ENCODE measurements at places on chromosomes 1 and 21.

DNA sequence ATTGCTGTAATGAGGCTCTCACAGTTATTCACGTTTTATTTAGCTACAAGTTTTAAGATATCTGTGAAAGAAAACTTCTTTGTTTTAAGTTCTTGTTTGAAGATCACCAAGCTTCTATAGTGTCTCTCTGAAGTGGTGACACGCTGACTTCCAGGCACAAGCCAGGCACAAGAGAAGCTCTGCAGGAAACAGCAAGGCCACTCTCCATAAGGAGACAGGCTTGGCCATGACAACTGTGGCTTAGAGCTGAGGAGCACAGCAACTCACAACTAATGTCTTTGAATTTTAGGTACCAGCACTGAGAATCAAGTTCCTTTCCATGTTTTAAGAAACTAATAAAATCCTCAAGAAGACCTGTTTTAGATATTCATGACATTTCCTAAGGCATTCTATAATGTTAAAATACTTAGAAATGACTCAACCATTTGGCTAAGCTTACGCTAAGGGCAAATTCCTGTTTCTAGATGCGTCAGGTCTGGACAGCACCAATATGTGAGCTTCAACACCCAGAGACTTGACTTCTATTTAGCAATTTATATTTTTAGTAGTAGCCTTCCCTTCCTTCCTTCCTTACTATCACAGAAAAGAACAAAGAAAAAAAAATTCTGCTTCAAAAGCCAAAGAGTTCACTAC is 40.2 kb downstream of the APP start:
- peak; percentile 76 for DNase-seq

GRCh38 chr1:5265438-5266075 is 611.1 kb downstream of the AJAP1 start:
- DNase-seq = no peak

GRCh38 chr1:111491070-111491469 is 12.4 kb downstream of the ADORA3 start:
- DNase-seq = no peak

DNA sequence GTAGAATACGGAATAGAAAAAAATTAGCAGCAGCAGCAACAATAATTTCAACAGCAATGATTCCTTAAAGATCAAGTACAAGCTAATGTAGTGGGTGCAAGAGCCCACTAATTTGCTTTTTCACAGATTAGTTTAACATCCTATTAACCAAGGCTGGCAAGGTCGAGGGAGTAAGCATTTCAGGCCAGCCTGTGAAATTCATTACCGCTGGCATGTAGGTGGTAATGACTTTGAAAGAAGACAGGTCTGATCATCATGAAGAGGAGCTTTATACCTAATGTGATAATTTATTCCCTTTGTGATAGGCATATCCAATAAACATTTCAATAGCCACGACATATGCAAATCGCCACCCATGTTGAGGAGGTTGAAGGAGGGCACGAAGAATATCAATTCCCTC is 11.2 kb upstream of the PRDM15 start:
- DNase-seq = no peak

DNA sequence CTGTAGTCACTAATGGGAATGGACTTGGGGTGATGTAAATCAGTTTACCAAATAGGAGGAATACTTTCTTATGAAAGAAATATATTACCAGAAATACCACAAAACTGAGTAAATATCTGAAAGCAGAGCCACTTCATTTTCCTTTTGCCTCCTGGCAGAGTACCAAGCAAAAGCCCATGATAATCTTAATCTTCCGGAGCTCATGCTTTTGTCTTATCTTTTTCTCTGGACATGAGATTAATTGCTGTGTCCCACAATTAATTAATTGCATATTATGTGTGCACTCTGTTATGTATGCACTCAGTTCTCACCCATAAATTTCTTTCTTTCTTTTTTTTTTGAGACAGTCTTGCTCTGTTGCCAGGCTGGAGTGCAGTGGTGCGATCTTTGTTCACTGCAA is 94.1 kb upstream of the PDE4B start:
- no peak for DNase-seq

- DNase-seq = no peak
These were observed 48.5 kb upstream of the ZNF644 start for GRCh38 chr1:91070298-91070697.

- no peak for DNase-seq
These were observed 47.6 kb upstream of the RGS1 start for GRCh38 chr1:192527950-192528349.

GRCh38 chr1:3656450-3657095 is 4.3 kb downstream of the TP73 start:
- no peak for DNase-seq

DNA sequence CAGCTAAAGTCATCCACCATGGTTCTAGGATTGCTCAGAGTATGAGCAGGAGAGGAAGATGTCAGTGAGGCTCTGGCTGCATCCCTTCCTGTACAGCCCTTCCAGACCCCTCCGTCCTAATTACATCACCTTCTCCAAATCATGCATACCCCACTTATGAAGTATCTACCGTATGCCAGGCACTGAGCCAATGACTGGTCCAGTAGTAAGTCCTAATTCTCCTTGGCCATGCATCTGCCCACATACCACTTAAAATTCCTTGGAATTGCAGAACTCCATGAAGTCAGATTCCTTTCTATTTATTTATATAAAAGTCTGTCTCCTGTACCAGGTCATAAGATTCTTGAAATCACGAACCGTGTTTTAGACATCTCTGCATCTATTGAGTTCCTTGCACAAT is 106.1 kb downstream of the SEC16B start:
- DNase-seq = no peak

Data from fibroblast of villous mesenchyme (primary cell).